Hematopoietic multipotent progenitor cell (in vitro differentiated cells): ENCODE measurements at places on chromosomes 13 and 19. TPM values are rescaled to one million over a fixed set of nuclear protein-coding genes. Genes with fewer than 3 reads are reported as not detected.

The BRSK1 gene
- total RNA-seq: 3.5 TPM

The CFD gene
- total RNA-seq: 9.4 TPM

The TJP3 gene
- total RNA-seq: 1.1 TPM

The RNF225 gene
- 0.81 TPM for total RNA-seq

The CEACAM21 gene
- 11.3 TPM for total RNA-seq

The GRK1 gene
- total RNA-seq: under 0.01 TPM

The MAST3 gene
- total RNA-seq: 8.1 TPM

DNA sequence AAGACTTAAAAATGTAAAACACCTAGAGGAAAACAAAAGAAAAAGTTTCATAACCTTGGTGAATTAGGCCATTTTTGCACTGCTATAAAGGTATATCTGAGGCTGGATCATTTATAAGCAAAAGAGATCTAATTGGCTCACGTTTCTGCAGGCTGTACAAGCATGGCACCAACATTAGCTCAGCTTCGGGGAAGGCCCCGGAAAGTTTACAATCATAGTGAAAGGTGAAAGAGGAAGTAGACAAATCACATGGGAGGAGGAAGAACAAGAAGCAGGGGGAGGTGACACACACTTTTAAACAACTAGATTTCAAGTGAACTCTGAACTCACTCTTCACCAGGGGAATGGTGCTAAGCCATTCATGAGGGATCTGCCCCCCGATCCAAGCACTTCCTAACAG is 1358.5 kb upstream of the PCDH9 start:
- DNase-seq: no peak

DNA sequence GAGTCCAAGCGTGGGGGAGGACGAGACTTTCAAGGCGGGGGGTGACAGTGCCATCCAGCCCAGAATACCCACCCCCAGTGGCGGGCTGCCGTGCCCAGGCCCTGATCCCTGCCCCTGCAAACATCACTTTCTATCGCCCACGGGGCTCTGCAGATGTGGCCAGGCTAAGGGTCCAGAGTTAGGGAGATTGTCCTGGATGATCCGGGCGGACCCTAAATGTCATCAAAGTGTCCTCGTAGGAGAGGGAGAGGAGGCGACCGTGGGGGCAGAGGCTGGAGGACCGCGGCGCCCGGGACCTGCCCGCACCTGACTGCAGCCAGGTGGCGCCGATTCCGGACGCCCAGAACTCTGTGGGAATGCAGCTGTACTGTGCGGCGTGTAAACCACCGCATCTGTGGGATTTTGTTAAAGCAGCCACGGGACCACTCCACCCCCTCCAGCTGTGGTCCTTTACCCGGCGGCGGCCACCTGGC is 32.4 kb downstream of the GJA3 start:
- DNase-seq: peak; percentile 29

DNA sequence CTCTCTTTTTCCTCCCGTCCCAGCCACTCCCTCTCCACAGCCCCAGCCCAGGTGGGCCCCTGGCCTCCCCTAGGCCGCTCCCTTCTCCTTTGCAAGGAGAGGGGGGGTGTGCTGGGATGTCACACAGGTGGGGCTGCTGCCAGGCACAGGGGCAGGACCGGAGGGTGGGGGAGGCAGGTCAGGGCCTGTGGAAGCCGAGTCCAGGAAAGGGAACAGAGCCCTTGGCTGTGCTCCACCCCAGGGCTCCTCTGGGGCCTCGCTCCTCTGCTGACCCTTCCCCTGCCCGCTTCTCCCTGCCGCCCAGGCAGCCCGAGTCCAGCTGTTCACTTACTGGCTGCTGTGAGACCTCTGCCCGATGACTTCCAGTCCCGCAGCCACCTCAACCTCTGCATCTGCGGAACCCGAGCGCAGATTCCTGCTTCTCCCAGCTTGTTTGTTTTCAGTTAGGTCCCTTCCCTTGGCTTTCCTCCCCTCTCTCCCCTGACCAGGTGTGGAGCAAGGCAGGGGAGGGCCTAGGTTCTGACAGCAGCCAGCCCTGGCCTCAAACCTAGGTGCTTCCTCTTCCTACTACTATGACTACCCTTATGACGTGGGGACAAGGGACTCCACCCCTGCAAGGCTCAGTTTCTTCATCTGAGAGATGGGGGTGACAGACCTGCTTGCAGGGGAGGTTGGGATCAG is 850 bp upstream of the KLK11 start:
- DNase-seq: no peak

DNA sequence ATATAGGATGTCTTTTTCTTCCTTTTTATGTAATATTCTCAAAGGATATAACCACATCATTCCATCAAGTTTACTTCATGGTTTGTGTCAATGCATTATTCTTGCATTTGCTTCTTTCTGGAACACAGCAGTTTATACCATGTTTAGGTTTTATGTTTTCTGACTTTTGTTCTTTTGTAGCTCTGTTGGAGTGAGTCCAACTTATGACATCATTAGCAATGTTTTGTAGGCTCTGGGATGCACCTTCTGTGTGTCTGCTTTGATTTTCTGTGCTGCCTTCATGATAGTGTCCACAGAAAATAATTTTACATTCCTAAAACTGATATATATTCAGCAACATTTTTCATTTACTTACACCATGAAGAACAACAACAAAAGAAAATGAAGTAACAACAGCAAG is 68.9 kb downstream of the SHISA2 start:
- DNase-seq: no peak

DNA sequence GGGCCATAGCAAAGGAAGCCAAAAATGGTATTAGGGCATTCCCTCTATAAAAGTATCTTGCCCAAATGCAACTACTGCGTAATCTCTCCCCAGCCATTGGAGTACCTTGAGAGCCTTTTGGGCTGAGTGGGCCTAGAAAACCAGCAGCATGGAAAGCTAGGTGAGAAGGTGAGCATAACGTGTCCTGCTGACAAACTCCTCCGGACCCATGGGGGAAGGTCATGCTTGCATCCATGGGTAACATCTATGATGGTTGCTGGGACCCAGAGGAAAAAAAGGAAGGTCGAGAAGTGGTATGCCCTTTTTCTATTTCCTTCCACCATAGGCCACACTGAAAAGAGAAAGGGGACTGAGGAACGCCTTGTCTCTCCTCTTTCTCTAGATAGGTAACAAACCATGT is 57.4 kb downstream of the ZNF728 start:
- no peak for DNase-seq

GRCh38 chr13:26221399-26221720 is 754 bp downstream of the RNF6 start:
- DNase-seq: no peak

DNA sequence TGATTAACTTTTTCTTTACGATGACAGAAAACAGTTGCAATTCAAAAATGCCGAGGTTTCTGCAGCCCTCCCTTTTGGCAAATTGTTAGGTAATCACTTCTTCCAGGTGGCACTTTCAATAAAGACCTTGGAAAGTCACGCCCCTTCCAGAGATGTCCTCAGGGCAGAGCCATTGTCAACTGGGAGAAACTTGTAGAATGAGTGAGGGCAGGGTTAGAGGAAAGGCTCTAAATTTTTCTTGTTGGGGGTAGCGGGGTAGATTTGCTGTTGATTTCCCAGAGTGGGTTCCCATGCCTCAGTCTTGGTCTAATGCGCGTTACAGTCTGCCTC is 421.1 kb downstream of the FGF9 start:
- DNase-seq: no peak

DNA sequence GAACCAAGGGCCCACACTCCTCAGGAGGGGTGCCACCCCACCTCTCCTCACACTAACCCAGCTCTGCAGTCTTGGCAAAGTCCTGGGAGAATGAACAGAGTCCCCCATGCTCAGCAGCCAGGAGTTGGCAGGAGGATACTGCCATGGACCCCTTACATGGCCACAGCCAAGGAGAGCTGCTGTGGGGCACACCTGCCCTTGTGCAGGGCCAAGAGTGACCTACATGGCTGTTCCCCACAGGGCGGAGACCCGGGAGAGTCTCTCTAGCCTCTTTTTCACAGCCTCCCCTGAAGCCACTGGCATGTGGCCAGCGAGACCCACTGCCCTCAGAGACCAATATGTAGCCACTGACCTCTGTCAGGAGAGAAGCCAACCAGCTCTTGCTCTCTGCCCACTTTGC is 45.9 kb upstream of the VSTM2B start:
- DNase-seq: no peak

DNA sequence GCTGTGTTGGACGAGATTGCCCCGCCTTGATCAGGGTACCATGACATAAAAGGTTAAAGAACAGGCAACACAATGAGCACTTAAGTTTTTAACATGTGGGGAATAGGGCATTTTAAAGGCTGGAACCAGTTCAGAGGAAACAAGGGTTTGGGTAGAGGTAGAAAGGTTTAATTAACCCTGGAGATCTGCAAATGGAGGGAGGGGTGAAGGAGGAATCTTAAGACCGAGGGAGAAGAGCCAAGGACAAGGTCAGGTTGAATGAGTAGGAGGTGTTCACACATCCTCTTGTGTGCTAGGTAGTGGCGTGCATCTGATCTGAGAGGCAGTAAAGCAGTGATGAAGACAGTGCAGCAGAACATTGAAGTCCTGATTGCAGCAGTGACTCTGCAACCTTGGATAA is 28.5 kb downstream of the SKA3 start:
- no peak for DNase-seq

GRCh38 chr13:33119856-33120543 is 103.8 kb downstream of the KL start:
- no peak for DNase-seq

GRCh38 chr19:17720440-17720839 is 1.2 kb downstream of the MAP1S start:
- DNase-seq: no peak

DNA sequence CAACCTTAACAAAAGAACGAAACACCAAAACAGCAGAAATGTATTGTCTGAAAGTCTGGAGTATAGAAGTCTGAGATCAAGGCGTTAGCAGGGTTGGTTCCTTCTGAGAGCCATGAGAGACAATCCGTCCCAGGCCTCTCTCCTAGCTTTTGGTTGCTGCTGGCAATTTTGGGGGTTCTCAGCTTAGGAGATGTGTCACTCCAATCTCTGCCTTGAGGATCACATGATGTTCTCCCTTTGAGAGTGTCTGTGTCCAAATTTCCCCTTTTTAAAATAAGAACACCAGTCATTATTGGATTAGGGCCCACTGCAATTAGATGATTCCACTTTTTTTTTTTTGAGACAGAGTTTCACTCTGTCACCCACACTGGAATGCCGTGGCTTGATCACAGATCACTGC is 10.1 kb downstream of the KCNN1 start:
- no peak for DNase-seq

DNA sequence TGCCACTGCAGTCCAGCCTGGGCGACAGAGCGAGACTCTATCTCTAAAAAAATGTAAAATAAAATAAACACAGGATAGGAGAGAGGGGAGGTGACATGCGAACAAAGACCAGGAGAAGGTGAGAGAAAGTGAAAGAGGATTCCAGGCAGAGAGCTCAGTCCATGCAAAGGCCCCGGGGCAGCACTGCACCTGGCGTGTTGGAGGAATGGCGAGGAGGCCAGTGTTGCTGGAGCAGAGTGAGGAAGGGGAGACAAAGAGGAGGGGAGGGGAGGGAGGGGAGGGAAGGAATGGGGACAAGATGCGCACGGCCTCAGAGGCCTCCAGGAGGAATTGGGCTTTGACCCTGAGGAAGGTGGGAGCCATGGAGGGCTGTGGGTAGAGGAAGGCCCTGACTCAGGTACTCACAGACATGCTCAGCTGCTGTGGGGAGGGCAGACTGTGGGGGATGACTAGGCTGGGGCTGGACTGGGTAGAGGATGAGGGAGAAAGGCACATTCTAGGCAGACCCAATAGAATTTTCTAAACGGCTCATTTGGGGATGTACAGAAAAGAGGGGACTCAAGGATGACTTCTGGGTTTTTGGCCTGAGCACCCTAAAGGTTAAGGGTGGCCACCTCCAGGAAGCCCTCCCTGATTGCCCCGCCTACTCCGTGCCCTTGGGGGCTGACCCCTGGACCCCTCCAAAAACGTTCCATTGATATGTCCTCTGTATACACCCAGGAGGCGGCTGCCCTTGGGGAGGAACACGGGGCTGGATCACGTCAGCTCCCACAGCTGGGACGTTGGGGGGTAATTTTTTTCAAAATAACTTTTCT is 43.9 kb downstream of the PTPRS start:
- no peak for DNase-seq

- no peak for DNase-seq
Measured at GRCh38 chr13:110304256-110304655, 2.7 kb downstream of the COL4A1 start.
